ENCODE measurements at places on chromosomes 2 and 18.

GRCh38 chr18:42937436-42937835 lies 178.0 kb downstream of the RIT2 start:
- DNase-seq = no peak

GRCh38 chr18:60951091-60951490 lies 382.1 kb upstream of the CDH20 start:
- no peak for DNase-seq

GRCh38 chr18:42113529-42114191 lies 158.6 kb downstream of the PIK3C3 start:
- DNase-seq = no peak

DNA sequence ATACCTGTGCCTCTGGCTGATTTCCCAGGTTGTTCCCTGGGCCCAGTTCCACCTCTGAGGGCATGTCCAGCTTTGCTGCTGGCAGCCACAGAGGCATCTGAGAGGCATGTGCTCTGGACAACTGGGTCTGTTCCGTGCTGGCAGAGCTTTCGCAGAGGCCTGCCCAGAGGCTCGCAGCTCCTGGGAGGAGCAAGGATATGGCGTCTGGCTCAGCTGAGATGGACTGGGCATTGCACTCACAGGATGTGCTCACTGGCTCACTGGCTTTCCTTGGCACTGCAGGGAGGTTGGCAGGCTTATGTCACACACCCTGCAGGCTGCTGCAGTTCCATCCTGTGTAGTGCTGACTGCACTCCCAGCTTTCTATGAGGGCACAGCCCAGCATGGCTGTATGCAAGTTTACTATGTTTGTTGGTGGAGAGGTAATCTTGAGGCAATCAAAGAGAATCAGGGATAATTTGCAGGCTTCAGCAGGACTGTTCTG lies 172.3 kb downstream of the PRKCE start:
- no peak for DNase-seq

DNA sequence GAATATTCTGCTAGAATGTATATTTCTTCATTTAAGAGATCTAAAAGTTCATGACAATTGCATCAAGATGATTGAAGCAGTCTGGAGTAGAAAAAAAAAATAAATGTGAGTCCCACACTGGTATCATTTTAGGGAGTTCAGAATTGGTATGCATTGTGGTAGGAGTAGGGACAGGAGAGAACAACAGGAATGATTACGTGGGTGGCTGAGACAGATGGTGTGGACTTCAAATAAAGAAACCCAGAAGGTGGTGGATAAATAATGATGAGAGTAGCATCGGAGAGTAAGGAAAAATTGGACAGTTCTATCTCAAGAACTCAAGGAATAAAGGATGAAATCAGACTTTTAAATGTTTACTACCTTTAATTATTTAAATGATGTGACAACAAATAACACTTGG lies 289.6 kb downstream of the GALNT13 start:
- no peak for DNase-seq

DNA sequence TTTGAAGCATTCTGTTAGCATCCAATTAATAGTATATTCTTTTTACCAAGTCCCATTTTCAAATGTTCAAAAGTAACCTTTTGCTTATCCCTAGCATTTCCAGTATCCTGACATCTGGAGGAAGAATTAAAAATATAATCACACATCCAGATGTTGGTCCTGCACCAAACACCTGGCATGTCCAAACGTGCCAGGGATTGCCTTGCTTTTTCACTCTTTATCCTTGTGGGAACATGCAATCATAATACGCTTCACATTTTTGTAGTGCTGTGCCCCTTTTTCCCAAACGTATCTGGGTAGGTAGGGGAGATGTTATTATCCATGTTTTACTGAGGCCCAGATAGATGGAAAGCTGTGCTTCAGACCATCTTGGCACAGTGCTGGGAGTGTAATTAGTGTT lies 133.0 kb downstream of the TPGS2 start:
- no peak for DNase-seq

GRCh38 chr18:62754026-62754425 lies 38.7 kb downstream of the PHLPP1 start:
- DNase-seq = no peak

- DNase-seq = no peak
Measured at GRCh38 chr2:142716463-142717242, 160.8 kb upstream of the KYNU start.

DNA sequence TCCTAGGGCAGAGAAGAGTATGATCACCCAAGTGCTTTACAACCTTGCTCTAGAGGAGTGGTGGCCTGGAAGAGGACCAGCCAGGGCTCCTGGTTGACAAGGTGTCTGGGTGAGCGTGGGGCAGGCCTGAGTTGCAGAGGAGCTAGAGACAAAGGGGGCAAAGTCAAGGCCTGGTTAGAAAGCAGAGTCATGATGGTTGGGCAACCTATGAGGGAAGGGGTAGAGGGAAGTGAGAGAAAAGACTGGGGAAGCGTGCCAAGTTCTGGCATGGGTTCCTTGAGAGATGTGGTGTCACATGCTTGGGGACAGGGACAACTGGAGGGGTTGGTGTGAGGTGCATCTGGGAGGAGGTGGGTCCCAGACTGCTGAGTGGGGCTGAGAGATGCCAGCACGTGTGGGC lies 13.5 kb downstream of the ZFP36L2 start:
- DNase-seq = no peak

GRCh38 chr2:110832740-110833139 lies 100.4 kb downstream of the ACOXL start:
- no peak for DNase-seq

DNA sequence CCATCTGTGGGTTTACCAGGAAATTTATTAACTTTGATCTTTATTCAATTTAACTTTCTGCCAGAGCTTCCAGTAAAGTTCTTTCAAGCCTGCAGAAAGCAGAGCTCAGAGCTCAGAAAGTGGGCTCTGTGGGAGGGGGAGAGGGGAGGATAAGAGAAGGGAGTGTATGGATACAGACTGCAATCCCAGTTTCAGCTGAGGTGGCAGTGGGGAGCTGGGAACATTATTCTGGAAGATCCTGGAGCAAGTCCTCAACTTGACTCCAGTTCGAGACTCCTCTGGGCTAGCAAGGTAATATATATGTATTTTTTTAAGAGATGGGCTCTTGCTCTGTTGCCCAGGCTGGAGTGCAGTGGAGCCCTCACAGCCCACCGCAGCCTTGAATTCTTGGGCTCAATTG lies 108.9 kb upstream of the NABP1 start:
- DNase-seq = no peak

DNA sequence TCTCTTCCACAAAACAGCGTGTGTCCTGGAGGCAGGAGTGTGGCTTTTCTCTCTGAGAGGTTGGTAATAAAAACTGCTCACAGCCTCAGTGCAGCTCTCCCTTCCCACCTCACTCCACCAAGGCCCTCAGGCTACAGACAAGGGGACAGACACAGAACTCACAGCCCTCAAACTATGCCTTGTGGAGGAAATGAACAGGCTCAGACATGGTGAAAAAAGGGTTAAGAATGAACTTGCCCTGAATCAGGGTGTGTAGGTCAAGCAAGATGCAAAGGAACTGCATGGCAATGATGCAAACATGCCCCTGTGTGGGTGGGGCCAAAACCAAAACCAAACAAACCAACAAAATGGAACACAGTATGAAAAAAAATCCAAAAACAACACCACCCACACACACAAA lies 125.8 kb downstream of the GALNT14 start:
- no peak for DNase-seq

DNA sequence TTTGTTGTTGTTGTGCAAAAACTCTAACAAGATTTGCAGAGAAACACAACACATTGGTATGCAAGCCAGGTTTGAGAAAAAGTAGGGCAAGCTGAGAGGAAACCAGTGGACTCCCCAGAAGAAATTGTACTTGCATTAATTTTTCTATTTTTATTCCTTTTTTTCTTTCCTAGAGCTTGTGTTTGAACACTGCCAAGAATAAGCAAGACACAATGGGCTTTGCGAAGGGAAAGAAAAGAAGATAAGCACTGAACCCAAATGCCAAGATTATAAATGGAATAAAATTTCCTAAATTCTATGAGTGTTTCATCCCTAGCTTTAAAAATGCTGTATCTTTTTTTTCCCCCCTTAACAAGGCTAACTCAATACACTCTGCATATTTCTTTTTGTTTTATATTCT lies 17.0 kb upstream of the CYTIP start:
- DNase-seq = no peak

DNA sequence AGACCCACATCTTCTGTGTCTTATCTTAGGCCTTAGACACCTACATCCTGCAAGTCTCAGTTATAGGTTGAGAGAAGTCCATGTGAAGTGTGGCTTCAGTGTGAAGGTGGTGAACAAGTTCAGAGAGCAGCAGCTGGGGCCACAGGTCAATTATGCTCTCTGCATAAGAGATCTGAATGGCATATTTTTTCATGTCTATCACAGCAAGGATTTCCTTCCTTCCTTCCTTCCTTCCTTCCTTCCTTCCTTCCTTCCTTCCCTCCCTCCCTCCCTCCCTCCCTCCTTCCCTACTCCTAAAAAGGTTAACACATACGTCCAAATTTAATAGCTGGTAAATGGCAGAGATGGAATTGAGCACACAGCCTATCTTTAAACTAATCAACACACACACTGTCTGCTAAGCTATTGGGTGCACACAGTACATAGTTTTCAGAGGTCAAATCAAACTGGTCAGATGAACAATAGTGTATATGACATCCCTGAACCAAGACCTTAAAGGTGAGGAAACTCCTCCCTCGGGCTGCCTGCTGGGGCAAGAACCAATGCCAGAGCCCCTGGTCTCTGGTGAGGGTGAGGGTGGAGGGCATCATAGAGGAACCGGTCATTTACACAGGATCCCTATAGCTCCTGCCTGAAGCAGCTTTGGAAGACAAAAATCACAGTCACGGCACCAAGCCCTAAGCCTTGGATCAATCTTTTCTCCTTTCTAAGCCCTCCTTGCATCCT lies 240.9 kb downstream of the ICOS start:
- no peak for DNase-seq

- no peak for DNase-seq
Measured at GRCh38 chr2:64338910-64339500, 115.0 kb upstream of the LGALSL start.

DNA sequence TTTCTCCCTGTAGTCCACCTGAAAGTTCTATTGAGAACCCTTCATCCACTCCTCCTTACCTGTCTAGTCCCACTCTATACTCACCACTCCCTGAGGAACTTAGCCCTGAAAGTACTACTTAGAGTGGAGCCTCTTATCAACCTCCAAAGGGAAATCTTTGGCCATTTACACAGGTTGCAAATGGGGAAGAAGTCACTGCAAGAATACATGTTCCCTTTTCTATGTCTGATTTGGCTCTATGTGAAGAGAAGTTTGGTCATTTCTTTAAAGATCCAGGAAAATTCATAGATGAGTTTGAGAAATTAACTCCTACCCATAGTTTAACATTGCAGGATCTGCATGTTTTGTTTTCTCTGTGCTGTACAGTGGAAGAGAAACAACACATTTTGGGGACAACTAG lies 22.9 kb upstream of the MGAT4A start:
- DNase-seq = no peak

DNA sequence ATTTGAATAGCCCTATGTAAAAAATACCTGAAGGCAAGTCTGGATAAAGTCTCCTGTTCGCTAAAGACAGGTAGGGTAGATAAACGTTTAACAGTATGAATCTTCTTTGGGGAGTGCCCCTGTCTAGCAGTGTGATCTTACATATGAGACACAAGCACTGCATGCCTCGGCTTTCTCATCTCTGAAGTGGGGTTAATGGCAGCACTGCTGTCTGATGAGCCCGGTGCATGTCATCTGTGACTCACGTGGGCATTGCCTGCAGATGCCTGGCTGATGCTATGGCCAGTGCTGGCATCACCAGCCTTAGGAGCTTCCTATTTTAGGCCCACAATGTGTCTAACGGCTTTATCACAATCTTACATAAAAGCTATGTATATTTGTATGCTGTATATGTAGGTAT lies 50.1 kb downstream of the GALR1 start:
- no peak for DNase-seq

- DNase-seq = no peak
Measured at GRCh38 chr2:98085649-98086048, 1.3 kb upstream of the VWA3B start.

DNA sequence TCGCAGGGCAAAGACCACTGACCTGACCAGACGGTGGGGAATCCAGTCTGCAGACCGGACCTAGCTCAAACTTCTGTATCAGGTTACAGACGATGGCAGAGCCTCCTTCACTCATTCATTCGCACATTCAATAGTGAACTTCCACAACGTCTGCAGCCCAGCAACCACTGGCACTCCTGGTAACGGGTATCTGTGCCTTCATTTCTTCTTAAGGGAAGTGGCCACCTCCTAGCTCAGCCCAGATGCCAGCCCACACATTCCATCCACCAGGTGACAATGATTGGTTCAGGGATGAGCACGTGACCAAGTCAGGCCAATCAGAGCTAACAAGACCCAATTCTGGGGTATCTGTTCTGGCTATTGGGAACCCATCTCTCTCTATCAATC lies 15.9 kb upstream of the ARMC9 start:
- DNase-seq = no peak

- DNase-seq = no peak
Measured at GRCh38 chr18:3863593-3863992, 413.6 kb downstream of the TGIF1 start.

- DNase-seq = peak; percentile 28
Measured at GRCh38 chr2:9844036-9844483, 786 bp downstream of the TAF1B start.

DNA sequence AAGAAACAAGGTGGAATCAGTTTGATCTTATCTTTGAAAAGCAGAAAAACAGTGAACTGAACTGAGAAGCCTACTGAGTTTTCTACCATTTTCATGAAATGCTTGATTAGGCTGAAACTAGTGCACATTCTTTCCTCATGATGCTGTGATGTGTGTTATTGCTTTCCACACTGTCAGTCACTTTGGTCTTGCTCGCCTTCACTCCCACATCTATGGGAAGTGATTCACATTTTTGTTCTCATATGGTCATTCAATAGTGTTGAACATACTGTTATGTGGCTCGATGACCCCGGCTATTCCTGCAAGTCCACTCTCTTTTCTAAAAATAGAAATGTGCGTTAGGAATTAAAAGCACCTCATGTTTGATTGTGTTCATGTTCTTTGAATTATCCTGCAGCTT lies 129.7 kb downstream of the TGIF1 start:
- no peak for DNase-seq

DNA sequence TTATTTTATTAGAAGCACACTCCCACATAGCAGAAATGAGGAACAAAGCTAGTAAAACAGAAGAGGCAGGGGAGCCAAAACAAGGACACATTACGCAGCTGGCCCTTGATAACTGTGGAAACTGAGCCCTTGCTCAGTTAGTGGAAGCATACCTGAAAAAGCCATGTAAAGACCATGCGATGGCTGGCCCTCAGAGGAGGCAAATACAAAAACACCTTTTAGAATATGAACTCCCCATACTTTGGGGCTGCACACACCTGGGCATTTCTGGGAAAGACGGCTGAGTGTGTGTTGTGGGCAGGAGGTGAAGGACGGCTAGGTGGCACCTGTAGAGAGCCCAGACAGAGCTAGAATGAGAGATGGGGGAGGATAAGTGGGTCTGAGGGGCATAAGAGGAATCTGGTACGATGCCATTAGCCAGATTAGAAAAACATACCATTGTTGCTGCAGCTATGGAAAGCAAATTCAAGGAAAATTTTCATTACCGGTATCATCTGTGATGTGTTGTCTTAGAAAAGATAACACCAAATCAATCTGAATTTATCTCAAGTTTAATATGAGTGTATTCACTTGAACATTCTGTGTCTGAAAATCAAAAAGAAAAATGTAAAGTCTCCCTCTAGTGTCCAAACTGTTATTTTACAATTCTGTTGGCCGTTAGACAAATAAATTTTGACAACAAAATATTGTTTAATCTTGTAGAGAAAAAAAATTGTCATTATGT lies 45.2 kb upstream of the SULT1C3 start:
- DNase-seq = no peak
